ENCODE measurements at places on chromosomes 3 and 15.

- no peak for DNase-seq
These were observed 50.7 kb downstream of the FNDC3B start for GRCh38 chr3:172090035-172090434.

GRCh38 chr15:39453620-39454019 is 127.3 kb upstream of the THBS1 start:
- no peak for DNase-seq

DNA sequence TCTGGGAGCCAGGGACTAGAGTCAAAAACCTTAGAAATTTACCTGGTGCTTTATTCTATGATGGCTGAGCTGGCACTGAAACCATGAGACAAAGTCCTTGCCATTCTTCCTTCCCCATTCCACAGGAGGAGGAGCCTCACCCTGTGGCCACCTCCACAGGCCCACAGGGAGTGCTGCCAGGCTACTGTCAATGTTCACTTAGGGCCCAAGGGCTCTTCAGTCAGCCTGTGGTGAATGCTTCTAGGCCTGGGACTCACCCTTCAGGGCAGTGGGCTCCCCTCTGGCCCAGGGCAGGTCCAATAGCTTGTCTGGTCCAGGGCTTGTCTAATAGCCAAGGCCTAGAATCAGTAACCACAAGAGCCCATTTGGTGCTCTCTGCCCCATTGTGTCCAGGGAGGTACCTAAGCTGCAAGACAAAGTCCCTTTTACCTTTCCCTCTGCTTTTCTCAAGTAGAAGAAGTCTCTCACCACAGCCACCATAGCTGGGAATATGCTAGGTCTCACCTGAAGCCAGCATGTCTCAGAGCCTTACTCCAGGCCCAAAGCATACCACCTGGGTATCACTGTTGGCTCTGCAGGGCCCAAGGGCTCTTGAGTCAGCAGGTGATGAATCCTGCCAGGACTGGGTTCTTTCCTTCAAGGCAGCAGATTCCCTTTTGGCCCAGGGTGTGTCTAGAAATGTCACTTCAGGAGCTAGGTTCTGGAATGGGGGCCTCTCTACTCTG is 61.8 kb upstream of the CHRNB4 start:
- no peak for DNase-seq

DNA sequence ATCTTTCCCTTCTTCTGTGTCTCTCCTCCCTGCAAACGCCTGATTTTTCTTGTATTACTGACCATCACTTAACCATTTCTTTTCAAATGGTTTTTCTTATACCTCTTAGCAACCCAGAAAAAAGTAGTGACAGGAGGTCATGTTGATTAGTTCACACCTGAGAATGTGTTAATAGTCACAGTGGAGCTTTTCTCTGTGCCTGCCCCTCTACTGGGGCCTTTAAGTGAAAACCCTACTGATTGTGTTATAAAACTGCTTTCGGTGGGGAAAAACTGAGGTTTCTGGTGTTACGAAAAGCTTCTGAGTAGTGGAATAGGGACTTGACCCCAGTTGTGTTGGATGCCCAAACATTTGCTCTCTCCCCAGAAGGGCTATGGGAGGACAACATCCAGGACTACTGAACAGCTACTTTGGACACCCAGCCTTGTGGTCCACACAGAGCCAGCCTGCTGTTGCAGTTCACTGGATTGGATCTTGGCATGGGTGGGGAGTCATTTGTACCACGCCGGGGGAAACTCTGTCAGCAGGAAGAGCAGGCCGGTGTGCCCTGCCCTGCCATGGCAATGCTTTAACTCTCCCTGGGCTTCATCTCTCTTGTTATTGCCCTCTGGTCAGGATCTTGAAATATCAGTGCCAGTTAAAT is 10.3 kb downstream of the GPR87 start:
- DNase-seq, result no peak

DNA sequence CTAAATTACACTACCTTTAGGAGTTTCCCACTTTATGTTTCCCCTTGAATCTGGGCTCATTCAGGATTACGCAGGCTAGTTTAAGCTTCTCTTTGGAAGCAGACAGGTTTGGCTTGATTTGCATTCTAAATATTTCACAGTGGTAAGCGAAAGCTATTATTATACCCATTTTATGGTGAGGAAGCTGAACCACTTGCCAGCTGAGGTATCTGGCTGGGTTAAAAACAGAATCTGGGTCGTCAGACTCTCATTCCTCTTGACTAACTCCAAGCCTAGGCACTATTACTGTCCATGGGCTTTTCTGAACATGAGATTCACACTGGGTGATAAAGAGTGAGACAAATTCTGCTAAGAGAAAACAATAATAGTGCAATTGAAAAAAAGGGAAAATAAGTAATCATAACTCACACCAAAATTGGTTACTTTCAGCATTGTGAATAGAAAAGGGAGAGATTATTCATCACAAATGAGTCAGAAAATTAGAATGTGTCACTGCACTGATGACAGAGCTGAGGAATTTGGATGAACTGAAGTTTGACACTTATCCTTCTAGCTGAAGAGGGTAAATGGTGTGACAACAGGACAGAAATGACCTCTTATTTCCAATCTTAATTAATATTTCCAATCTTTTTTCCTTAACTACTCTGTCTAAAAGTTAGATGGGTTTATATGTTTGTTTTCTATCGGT is 211.3 kb downstream of the TIGIT start:
- no peak for DNase-seq

DNA sequence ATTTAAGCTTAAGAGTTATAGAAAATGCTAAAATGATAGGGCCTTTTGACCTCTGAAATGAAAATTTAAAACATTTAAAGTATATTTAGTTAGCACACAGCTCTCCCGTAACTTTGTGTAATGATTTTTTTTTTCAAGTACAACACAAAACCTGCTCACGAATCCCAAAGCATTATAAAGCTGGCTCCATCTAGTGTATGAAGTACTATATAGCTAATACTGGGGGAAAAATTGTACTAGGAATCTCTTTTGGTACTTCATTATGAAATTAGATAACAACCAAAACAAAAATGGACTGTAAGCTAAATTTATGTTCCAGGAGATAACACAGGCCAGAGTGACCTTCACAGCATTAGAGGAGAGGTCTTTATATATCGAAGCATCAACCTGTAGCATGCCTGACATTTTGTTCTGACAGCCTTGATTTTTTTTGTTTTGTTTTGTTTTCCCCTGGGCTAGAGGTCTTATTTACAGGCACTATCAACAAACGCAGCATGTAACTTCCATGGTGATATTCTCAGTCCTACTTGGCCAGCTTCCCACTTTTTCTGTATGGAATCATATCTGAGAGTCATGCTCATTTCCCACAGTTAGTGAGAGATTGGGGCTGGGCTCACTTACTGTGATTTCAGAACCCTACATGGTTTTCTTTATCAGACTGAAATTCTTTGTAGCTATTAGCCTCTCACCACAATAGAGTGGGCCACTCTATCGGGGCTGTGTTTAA is 116.3 kb downstream of the MITF start:
- no peak for DNase-seq
